Effector memory CD4-positive, alpha-beta T cell (primary cell): ENCODE measurements at places on chromosomes 7 and 10.

- no peak for DNase-seq
These were observed 56.7 kb upstream of the SEMA3A start for GRCh38 chr7:84251277-84251781.

GRCh38 chr7:139972029-139972428 lies 90.7 kb downstream of the PARP12 start:
- no peak for DNase-seq

- peak; percentile 81 for DNase-seq
These were observed 7.6 kb upstream of the ORAI2 start for GRCh38 chr7:102425639-102426267.

DNA sequence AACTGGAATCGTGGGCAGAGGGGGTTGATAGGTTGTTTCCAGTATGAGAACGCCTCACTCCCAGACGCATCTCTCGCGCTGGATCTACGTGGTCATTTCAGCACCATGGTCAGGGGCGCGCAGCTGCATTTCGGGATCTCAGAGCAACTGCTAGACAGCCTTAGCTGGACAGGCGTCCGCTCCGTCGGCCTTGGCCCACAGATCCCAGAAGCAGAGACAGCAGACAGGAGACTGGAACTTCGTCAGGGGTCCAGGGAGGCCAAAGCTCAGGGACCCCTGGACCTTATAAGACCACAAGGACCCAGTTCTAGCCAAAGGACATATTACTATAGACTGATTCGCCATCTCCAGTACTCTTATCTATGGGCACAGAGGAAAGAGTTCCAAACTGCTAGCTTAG lies 5.3 kb downstream of the NEUROG3 start:
- no peak for DNase-seq

GRCh38 chr7:42227021-42227420 lies 10.0 kb downstream of the GLI3 start:
- no peak for DNase-seq

- no peak for DNase-seq
These were observed 6.9 kb upstream of the GOLGA7B start for GRCh38 chr10:97842656-97843280.

- DNase-seq, result no peak
These were observed 22.4 kb downstream of the NKX6-2 start for GRCh38 chr10:132763545-132763944.

DNA sequence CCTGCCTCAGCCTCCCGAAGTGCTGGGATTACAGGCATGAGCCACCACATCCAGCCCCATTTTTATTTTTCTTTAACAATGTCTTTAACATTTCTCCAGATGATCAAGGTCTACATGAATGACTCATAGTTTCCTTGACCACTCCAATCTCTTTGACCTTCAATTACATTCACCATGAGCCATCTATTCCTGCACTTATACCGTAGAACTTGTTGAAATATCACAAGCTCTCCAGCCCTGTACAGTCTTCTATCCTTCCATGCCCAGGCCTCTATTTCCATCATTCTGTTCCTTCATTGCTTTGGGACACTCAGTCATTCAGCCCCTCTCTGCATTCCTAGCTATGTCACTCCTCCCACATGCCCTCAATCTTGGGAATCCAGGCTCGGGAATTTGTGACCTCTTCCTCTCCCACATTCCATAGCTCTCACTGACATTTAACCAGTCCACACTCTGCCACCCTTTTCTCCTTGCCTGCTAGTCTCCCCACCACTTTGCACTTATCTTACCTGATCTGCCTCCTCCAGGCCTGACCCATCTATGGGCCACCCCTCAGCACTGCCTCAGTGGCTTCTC lies 151.8 kb upstream of the STK17A start:
- DNase-seq, result no peak

DNA sequence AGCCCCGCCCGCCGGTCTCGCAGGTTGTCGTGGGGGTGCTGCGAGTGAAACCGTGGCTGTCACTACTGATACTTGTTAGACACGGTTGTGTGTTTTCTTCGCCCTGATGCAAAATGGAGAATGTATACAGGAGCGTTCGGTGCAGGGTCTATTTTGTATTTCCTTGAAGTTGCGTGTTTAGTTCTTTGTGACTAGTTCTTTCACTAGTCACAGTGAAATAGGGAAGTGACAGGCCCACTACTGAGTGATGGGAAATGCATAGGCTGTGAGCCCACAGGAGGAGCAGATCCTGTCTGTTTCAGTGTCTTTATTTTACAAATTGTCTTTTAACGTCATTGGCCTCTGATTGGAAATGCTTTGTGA lies 675 bp downstream of the ABRAXAS2 start:
- DNase-seq, result no peak

GRCh38 chr10:42963312-42963711 lies 113.6 kb upstream of the RET start:
- no peak for DNase-seq

DNA sequence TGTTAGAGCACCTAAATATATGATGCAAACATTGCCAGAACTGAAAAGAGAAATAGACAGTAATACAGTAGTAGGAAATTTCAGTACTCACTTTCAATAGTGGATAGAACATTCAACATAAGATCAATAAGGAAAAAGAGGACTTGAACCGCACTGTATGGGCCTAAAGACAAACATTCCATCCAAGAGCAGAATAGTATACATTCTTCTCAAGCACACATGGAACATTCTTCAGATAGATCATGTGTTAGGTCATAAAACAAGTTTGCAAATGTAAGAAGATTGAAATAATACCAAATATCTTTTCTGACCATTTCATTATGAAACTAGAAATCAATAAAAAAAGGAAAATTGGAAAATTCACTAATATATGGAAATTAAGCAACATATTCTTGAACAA lies 185.4 kb upstream of the FOXP2 start:
- DNase-seq, result no peak

DNA sequence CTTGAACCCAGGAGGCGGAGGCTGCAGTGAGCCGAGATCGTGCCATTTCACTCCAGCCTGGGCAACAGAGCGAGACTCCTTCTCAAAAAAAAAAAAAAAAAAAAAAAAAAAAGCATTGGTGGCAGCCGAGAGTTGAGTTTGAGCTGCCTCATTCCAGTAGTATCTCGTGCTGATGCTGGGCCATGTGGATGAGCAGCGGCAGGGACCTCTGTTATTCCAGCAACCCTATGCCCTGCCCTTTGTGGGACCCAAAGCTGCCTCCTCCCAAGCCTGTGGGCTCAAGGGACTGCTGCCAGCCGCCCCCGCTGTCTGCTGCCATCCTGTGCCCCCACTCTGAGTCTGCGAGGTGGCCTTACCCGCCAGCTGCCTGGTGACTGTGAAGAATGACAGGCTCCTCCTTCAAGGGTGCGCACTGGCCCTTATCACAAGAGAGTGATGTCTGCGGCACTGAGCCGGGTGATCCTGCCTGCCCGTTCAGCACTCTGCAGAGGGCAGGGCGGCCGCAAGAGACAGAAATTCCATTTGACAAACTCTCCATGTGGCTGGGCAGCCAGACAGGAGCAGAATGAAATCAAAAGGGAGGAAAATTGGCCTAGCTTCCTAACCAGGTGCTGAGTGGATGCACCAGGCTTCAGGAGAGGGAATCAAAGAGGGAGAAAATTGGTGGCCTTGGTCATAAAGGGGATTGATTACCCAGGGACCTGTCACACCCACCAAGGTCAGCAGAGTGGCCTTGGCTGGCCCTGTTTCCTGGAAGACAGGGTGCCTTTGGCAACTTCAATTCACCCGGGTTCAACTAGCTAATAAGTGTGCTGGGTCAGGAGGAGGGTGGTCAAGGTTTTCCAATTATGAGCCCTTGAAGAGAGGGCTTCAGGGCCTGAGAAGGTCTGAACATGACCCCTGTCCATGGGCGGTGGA lies 65.3 kb upstream of the ZMIZ1 start:
- DNase-seq, result no peak

- no peak for DNase-seq
These were observed 57.2 kb downstream of the PDGFA start for GRCh38 chr7:462173-463103.

- DNase-seq, result no peak
These were observed 107.6 kb downstream of the KMT2C start for GRCh38 chr7:152328234-152328633.

DNA sequence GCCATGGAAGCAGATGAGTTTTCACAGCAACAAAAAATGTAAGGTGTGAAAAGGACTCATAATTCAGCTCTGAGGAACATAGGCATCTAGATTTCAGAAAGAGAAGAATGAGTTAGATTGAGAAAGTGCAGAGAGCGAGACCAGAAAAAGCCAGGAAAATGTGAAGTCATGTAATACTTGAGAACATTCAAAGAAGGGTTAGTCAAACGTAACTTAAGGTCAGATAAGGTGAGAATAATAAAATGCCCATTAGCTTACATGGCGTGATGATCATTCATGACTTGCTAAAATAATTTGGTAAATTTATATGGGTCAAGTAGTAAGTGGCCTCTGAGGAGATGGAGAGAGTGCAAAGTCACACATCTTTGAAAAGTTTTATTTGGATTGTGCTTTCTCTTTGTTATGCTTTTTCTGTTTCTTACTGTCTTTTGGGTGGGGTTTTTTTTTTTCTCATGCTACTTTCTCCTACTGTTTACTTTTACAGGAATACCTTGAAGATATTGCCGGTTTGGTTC lies 271.8 kb upstream of the NRG3 start:
- no peak for DNase-seq

GRCh38 chr10:958106-958505 lies 26.6 kb upstream of the LARP4B start:
- DNase-seq, result no peak

DNA sequence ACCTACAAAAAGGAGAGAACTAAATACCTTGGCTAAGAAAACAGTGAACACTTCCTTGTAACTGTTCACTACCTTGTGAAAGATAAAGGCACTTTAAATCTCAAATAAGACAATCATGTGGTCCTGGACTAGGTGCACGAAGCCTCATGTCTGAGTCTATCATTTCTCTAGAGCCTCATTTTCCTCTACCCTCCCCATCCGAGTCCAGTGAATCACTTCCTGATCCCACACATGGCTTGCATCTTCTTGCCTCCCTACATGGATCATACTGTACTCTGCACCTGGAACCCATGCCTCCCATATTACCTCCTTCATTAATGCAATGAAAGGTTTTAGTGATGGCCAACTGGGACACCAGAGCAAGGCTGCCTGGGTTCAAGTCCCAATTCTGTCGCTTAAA lies 34.5 kb downstream of the SNX10 start:
- DNase-seq, result no peak
